ENCODE measurements at places on chromosomes 6 and 20.

DNA sequence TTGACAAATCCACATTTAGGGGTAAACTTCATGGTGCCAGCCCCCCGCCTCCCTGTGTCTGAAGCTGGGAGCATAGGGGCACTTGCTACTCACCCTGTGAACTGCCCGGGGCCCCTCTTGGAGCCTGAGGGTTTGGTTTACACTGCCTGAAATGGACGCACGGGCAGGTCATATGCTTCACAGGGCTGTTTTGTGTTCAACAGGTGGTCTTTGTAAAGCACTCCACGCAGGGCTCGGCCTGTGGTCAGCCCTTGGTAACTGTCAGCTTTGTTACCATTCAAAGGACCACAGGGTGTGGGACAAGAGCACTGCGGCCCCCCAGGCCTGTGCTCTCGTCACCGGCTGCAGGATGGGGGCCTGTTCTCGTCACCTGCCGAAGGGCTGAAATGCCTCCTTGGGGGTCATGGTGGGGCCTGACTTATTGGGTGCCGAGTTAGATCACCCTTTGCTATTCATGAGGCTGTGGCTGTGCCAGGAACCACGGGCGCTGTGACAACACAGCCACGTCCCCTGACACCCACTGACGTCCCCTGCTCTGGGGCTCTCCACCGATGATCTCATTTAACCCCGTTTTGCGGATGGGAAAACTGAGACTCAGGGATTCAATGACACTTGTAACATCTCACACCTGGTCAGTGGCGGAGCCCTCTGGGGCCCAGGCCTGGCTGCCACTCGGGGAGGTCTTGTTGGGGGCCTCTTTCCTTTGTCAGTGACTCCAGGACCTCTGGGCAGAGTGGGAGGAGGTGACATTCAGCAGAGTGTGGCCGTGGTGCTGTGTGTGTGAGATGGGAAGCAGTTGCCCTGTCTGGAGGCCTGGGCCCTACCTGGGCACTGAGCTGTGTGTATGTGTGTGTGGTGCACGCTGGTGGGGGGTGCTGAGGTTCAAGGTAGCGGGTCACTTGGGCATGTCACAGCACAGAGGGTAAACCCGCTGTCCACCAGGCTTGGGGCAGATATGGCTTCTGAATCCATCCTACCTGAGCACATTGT, 24.9 kb downstream of the ZBP1 start:
- no peak for DNase-seq

DNA sequence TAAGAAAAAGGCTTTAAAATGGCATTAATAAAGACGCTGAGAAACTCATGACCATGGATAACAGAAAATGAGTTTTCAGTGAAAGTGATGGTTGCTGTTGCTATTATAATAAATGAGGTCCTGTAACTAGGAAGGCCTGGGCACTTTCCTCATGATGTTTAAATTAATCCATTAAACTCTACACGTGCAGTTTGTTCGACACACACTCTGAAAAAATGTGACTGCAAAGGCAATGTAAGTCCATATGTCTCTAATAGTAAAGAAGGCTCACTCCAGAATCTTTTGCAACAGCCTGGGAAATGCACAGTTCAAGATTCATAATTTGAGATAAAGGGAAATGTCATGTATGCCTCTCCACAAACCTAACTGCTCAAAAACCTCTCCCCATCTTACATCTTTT, 153.4 kb downstream of the COL12A1 start:
- no peak for DNase-seq

DNA sequence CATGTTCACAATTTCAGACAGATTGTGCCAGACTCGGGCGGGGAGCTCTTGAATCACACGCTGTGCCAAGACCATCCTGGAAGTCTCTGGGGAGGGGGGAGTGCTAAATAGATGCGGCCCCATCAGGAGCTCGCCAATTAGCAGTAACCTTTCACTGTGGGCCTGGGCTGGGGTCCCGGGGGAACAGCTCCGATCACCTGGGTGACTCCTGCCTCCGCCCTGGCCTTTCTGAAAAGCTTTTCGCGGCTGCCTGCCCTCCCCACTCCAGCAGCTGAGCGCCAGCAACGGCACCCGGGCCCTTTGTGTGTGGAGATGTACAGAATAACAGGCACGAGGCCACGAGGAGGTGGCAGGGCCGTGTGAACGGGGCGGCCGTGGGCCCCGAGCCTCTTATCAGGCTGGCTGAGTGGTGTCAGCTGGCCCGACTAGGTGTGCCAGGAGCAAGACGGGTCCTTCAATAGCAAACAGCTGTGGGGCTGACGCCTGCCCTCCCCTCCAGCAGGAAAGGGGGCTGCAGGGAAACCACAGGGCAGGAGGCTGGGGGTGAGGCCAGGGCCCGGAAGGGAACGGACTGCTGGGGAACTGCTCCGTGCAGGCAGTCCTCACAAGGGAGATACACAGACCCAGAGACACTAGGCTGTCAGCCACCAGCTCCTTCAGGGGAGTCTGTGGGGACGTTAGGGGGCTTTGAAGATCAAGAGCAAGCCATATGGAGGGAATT, 56.8 kb downstream of the NOL4L start:
- DNase-seq = peak; percentile 56

DNA sequence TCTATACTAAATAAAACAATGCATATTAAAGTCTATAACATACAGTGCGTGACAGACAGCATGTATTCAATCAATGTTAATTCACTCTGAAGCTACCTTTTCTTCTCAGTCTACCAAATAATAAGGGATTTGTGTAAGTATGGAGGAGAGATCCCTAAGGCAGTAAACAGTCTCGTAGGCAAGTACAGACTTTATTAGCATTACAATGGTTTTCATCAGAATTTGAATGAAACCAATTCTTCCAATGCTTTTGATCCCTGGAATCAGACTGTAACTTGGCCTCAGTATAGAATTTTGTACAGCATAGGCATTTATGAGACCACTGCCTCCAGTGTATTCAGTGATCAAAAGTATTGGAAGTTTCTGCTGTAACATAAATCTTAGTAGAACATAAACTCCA, 19.5 kb downstream of the LYRM4 start:
- DNase-seq = no peak

DNA sequence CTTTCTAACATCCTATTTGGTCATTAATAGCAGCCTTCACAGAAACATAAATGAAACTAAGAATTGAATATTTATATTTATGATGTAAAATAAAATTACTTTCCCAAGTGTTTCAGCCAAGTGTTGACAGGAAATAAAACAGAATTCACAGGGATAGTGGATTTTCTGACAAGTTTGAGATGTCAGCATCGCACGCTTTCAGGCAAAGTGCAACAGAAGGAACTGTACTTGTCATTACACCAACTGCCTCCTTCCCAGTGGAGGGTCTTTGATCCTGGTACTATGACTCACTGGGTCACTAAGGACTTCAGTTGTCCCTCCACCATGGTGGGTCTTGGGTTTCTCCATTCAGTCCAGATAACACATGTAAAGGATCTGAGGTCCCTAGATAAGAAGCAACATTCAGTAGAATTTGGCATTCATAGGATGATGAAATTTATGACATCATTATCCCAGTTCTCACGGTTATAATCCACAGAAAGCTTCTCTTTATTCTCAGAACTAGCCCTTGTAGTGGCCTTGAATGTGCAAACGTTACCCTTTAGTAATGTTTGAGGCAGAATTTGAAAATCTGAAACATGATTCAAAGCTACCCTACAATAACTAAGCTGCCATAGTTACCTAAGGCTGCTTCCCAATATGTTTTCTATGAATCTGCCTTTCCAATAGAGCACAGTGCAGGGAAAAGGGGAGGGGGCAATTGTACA, 3.8 kb upstream of the TNFAIP3 start:
- no peak for DNase-seq

DNA sequence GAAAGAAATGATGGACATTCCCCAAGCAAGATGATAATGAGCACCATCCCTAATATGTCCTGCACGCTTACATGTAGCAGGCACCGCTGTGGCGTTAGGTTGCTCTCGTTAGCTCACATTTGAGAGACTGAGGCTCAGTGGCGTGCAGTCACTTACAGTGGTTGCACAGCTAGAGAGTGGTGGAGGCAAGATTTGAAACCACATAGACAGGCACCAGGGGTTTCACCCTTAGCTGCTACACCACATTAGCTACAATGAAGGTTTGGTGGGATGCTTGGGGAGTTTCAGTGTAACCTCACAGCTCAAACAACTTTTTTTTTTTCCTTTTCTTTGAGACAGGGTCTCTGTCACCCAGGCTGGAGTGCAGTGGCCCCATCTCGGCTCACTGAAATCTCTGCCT, 3.7 kb downstream of the COX4I2 start:
- no peak for DNase-seq

GRCh38 chr20:51732096-51732791, 35.9 kb downstream of the ATP9A start:
- no peak for DNase-seq

DNA sequence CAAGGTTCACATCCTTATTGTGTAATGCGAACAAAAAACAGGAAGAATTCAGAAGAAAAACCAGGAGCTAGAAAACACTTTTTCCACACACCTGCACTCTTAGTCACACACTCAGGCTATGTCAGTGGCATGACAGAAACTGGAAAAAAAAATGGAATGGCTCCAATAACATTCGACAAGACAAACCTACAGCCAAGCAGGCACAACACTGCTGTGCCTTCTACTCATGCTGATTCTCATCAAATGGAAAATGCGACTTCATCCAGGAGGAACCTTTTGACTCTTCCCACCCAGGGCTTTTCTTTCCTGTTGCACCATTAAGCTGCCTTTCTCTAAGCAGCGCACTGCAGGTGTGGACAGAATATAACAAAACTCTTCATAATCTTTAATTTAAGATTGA, 163.2 kb upstream of the BTBD3 start:
- no peak for DNase-seq

GRCh38 chr20:54981175-54981574, 505.8 kb downstream of the DOK5 start:
- no peak for DNase-seq

DNA sequence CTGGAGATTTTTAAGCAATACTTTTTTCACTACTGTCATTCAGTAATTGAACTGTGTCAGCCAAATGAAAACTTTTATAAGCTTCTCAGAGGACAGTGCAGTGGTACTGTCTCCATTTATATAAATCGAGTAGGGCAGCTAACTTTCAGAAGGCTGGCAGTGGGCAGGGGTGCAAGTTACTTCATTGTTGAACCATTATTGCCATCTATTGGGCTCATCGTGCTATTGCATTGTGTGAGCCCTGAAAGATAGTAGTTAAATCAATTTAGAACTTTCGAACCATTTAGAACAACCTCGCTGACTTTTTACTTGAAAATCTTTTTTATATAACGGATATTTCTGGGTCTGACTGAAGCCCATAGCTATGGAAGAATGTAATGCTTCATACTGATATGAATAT, 347.8 kb upstream of the PLCB4 start:
- peak; percentile 8 for DNase-seq

DNA sequence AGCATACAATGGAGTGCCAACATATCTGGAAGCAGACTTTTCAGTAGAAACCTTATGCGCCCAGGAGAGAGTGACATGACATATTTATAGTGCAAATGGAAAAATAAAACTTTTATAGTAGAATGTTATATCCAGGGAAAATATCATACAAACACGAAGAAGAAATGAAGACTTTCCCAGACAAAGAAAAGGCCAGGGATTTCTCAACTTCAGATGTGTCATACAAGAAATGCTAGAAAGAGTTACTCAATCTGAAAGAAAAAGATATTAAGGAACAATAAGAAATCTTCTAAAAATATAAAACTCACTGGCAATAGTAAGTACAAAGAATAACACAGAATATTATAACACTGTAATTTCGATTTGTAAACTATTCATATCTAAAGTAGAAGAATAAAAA, 1269.3 kb downstream of the GRIK2 start:
- no peak for DNase-seq

Data from CD4-positive, alpha-beta T cell treated with Interleukin-6 for 4 hours (primary cell).